ENCODE measurements at places on chromosomes 7 and 10.

DNA sequence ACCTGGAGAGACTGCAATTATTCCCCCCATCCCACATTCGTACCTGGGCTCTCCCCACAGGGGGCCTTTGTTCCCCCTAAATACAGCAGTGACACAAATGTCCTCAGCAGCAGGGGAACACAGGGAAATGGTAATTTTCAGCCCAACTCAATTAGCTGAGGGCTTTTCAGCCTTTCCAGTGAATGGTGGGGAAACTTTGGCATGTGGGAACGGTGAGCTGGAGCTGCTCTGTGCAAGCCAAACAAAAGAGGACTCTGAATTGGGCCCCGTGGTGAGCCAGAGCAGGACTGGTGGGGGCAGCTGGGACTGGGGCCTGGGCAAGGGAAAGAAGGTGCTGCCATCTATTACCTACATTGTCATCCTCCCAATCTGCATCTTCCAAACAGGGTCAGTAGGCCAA lies 51.0 kb downstream of the FBXW4 start:
- no peak for DNase-seq

GRCh38 chr7:130384371-130384801 lies 4.1 kb downstream of the CPA1 start:
- no peak for DNase-seq

DNA sequence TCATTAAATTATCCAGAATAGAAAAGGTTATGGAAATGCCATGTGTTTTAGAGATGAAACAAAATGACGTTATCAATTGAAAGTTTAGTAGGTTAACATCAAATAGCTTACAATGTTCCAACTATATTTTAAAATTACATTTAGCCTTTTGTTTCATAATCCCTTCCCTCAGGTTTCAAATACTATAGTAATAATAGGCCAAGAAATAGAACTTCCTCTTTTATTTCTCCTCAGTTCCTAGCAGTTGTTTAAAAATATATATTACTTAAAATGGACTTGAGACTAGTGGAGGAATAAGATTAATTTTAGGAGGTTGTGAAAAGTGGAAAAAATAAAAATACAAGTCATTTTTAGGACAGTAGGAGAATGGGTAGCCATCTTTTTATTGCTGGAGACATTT lies 16.4 kb upstream of the PDSS1 start:
- no peak for DNase-seq

GRCh38 chr7:36204929-36205635 lies 52.0 kb downstream of the EEPD1 start:
- DNase-seq: no peak

Measured in omental fat pad (tissue), 4 donors.